ENCODE measurements at places on chromosomes 3 and 15.

GRCh38 chr15:82625136-82625535, 22.0 kb downstream of the CPEB1 start:
- DNase-seq = no peak

DNA sequence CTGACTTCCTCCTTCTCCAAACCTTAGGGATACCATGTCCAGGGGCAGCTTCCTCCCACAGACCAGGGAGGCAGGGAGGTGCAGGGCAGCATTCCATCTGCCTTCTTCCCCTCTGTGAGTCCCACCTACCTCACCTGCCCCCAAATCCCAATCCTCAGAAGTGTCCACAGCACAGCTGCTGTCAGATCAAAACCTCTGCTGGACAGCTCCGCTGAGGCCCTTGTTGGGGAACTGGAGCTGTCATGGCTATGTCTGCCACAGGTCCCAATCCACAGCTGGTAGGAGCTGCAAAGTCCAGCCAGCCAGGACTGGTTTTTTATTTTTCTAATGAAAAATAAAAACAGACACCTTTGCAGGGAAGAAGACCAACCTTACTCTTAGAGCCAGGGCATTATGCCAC, 40.7 kb upstream of the TBC1D21 start:
- DNase-seq = no peak

- no peak for DNase-seq
Observed at GRCh38 chr3:53286727-53287126, 30.9 kb upstream of the TKT start.

- no peak for DNase-seq
Observed at GRCh38 chr15:87734571-87735373, 521.8 kb downstream of the NTRK3 start.

DNA sequence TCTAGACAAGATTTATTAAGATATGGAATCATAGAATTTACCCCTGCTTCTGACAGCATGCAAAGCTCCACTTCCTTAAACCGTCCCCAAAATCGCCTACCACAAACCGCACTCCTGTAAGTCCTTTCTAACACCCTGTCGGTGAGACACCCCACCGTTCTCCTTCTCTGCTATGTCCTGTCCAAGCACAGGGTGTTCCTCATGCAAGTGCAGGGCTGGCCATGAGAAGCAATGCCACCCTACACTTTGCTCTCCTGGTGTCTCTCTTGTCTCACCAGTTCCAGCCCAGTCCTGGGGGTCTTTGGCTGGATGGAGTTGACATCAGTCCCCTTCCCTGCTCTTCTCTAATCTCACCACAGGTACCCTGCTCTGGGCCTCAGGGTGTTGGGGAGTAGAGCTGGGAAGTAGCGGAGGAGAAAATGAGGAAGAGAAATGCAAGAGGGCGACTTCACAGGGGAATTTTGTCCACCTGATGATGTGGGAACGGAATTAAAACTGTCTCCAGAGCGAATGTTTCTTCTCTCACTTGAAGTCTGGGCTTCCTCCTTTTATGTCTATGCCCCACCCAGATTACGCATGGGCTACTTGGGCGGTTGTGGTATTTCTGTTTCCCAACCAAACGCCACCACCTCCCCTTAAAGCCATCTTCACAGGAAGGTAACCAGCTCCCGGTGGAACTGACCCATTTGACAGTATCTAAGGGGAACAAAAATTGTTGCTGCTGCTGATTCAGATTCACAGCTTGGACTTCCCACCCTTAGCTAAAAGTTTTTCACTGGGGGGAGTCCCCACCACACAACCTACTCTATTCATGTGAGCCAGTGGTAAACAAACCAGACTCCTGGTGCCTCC, 49.9 kb downstream of the CASR start:
- DNase-seq = no peak
